ENCODE measurements at places on chromosomes 5 and 9.

- peak; percentile 44 for DNase-seq
These were observed 113.0 kb downstream of the TRIO start for GRCh38 chr5:14256026-14256690.

GRCh38 chr5:18544421-18544820 is 910.2 kb downstream of the TAF11L14 start:
- no peak for DNase-seq

GRCh38 chr9:9631284-9631683 is 981.5 kb downstream of the PTPRD start:
- no peak for DNase-seq

DNA sequence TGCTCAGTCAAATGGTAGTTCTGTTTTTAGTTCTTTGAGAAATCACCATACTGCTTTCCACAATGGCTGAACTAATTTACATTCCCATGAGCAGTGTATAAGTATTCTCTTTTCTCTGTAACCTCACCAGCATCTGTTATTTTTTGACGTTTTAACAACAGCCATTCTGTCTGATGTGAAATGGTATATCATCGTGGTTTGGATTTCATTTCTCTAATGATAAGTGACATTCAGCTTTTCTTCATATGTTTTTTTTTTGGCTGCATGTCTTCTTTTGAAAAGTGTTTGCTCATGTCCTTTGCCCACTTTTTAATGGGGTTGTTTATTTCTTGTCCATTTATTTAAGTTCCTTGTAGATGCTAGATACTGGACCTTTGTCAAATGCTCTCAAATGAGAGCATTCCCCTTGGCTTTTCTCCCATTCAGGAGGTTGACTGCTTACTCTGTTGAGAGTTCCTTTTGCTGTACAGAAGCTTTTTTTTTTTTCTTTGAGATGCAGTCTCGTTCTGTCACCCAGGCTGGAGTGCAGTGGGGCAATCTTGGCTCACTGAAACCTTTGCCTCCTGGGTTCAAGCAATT is 58.7 kb upstream of the RGMB start:
- no peak for DNase-seq

DNA sequence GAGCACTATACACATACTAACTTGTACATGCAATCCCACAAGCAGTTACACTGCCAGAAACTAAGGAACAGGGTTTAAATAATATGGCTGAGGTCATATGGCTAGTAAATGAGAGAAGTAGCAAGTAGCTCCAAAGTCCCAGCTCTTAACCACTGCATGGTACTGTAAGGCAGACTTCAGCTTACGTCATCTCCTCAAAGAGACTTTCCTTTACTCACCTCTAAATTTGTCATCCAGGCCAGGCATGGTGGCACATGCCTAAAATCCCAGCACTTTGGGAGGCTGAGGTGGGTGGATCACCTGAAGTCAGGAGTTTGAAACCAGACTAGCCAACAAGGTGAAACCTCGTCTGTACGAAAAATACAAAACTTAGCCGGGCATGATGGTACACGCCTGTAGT is 20.4 kb upstream of the SELENOP start:
- DNase-seq, result no peak

DNA sequence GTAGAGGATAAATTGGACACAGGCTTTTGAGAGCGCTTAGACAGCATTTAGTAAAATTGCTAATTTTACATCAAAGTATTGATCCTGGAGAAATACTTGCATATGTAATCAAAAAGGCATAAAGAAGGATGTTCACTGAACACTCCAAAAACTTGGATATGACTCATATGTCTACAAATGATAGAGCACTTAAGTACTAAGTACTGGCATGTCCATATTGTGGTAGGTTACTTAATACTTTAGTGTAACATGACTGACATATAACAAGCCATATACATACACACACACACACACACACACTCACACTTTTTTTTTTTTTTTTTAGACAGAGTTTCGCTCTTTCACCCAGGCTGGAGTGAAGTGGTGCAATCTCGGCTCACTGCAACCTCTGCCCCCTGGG is 361.9 kb downstream of the ARHGEF28 start:
- no peak for DNase-seq

DNA sequence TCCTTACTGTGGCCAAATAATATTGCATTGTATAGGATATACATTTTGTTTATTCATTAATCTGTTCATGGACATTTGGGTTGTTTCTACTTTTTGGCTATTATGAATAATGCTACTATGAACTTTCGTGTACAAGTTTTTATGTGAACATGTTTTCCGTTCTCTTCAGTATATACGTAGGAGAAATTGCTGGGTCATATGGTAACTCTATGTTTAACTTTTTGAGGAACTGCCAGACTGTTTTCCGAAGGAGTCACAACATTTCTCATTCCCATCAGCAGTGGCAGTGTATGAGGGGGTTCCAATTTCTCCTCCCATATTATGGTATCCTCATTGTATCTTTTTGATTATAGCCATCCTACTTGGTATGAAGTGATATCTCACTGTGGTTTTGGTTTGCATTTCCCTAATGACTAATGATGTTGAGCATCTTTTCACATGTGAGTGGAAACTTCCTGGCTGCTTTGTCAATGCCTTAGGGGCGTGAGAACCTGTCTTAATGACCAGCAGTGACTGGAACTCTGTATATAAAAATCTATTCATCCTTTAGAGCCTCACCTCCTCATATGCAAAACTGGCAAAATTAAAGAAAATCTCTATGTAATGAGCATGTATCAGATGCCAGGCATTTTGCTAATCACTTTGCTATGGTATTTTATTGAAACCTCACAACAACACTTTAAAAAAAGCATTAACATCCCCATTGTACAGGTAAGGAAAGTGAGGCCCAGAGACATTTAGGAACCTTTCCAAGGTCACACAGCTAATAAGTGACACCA is 47.8 kb upstream of the TGFBR1 start:
- no peak for DNase-seq

DNA sequence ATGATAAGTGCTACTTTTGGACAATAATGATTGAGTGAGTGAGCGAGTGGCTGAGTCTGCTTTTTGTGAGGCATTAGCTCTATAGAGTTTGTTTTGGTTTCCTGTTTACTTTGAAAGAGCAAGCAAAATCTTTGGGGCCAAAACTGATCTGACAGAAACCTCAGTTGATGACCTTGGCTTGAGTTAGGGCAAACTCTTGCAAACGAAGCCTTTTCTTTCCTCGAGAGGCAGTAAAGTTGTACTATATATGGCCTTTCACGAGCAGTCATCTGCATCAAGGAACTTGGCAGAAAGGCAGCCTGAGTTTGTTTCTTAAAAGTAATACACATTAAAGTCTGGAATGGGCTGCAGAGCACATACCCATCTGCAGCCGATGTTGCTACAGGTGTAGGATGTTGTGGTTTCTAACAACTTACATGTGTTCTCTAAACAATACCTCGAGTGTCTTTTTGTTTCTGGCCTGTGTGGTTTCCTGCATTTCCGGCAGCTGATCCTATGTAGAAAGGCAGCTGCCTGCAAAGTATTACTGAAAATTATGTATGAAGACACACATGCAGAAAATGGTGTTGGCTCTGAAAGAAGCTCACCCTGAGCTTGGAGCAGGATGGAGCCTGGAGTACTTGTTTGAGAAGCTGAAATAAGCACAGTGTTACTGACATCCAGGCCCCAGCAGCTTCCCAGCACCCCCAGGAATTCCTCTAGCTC is 60.8 kb downstream of the FOXD1 start:
- no peak for DNase-seq

DNA sequence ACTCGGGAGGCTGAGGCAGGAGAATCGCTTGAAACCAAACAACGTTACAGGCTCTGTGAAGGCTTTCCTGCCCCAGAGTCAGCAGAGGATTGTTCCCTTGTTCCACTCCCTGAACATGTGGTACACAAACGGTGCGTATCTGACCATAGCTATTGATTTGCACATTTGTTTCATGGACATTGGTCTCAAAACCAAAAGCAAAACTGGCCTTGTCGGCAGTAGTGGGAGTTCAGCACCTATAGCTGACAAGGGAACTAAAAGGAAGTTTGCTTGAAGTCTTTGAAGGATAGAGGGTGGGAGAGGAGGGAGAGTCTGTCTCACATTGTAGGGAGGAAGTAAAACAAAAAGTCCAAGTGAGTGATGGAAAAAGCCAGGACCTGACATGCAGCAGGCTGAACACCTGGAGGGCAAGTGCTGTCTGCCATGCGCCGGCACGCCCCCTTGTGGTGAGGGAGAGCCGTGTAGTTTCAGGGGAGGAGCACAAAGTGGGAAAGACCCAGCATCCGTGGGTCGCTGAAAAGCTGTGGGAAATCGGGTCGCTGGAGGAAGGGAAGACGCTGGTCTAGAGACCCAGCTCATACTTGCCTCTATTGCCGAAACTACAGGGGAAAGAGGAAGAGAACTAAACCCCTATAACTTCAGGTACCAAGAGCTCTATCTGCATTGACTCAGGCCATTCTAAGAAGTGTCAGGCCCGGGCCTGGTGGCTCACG is 58.0 kb downstream of the RAD23B start:
- peak; percentile 86 for DNase-seq

DNA sequence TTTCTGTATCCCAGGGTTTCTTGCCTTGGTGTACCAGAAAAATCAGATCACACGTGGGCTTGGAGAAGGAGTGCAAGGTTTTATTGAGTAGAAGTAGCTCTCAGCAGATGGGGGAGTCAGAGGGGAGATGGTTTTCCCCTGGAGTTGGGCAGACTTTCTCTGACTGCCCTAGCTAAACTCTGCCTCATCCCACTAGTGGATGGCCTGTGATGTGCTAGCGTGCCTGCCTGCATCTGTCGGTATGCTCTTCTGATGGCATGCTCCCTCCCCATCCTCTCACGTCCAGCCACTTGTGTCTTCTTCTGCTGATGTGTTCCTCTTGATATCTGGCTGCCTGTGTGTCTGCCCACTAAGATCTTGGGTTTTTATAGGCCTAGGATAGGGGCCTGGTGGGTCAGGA is 616.1 kb upstream of the RGMB start:
- DNase-seq, result no peak

DNA sequence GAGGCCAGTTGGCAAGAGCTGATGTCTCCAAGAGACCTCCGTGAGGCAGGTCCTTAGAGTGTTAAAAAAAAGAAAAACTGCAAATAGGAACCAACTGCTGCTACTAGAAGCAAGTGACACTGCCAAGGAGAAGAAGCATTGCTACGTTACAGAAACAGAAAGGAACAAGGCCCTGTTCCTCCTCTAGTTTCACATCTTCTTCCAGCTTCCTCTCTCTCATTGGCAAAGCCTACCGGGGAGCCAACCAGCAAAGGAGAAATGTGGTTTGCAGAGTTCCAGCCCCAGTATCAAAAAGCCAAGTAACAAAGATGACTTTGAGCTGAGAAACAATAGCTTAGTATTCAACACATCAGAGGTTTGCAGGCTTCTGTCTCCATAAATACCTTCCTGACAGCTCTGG is 145.9 kb downstream of the PRELID2 start:
- DNase-seq, result no peak

DNA sequence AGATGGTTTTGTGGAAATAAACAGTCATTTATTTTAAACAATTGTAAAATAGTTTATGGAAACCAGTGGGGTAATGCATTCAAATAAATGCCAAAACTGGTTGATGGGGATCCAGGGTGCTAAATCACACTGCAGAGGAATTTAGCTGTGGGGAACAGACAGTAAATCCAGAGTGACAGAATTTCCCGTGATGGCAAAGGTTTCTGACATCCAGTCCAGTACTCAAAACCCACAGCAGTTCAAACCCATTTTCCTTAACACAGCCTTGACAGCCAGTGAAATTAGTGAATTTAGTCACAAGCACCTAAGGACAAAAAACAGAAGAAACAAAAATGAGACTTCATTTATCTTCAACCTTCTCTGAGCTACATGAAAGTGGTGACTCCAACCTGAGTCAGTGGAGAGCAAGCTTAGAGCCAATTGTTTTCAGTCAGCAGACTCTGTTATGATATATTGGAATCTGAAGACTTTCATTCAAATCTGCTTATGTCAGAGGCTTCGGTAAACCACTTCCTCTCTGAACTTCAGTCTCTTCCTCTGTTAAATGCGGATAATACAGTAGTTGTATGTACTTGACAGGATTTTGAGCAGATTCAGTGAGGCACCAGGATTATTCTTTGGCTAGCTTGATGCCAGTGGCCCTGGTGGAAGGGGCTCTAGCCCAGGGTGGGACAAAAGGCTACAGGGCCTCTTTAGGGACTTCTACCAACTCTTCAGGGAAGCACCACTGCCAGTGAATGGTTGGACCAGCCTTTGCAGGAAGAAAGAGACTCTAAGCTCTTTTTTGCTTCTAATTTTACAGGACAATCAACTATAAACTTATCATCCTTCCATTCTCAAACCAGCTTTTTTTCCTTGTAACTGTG is 185.3 kb downstream of the MAPKAP1 start:
- DNase-seq, result no peak

- peak; percentile 39 for DNase-seq
These were observed 286.1 kb downstream of the IRX2 start for GRCh38 chr5:2465383-2465782.

GRCh38 chr5:117954331-117954730 is 1034.0 kb downstream of the DTWD2 start:
- DNase-seq, result no peak

- no peak for DNase-seq
These were observed 35.7 kb upstream of the ADRB2 start for GRCh38 chr5:148790545-148791333.

DNA sequence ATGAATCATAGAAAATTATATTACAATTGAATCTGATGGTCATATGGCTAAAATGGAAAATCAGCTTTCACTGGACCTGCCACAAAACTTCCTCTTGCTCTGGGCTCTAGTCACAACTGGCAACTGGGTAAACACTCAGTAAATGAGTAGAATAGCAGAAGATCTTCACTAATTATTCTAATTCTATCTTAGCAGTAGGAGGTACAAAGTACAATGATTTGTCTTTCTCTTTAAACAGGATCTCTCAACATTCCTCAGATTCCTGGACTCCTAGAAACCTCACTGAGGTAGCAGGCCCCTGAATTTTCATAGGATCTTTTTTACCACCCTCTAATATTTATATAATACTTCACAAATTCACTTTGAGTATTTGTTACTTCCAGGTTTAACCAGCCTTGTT is 239.9 kb upstream of the SMARCA2 start:
- DNase-seq, result peak; percentile 71

DNA sequence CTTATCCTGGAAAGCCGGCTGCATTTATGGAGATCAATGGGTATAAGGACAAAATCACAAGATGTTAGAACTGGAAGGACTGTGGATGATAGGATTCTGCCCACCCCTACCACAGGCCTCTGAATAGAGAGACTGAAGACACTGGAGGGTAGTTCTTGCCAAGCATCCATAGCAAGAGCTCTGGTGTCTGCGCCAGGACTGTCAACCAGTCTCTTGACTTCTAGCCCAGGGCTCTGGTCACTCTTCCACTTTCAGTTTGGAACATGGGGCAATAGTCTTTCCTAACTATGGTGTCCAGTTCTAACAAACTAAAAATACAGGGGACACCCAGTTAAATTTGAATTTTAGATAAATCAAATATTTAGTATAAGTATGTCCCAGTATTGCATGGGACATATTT is 23.4 kb downstream of the LARP1 start:
- DNase-seq, result no peak
